ENCODE measurements at places on chromosomes 1 and 21. TPM values are rescaled to one million over a fixed set of nuclear protein-coding genes. Genes with fewer than 3 reads are reported as not detected.

The MYOC gene
- not detected for total RNA-seq

The CR1L gene
- 0.19 TPM for total RNA-seq

The ACTA1 gene
- not detected for total RNA-seq

The AK5 gene
- 4.4 TPM for total RNA-seq

The ERRFI1 gene
- total RNA-seq = 2.6 TPM

The OR14K1 gene
- not detected for total RNA-seq

The PTGFRN gene
- total RNA-seq = 14.0 TPM

The KCNE1 gene
- 0.41 TPM for total RNA-seq

The TTC34 gene
- total RNA-seq = 0.43 TPM

The PARP1 gene
- total RNA-seq = 184 TPM

The C4BPA gene
- not detected for total RNA-seq

The CRABP2 gene
- 2.5 TPM for total RNA-seq

The AMY2A gene
- not detected for total RNA-seq

The LCE1D gene
- not detected for total RNA-seq

The AGT gene
- not detected for total RNA-seq

The AMIGO1 gene
- total RNA-seq = 2.6 TPM

The GPR161 gene
- 4.5 TPM for total RNA-seq

The ERO1B gene
- 5.9 TPM for total RNA-seq

The TCHHL1 gene
- not detected for total RNA-seq

The CDA gene
- total RNA-seq = not detected

The ARMH1 gene
- 123 TPM for total RNA-seq

The BNIPL gene
- 2.8 TPM for total RNA-seq

The AKIRIN1 gene
- total RNA-seq = 73.9 TPM

The CFAP74 gene
- not detected for total RNA-seq

The DAB1 gene
- total RNA-seq = not detected

The SPRR3 gene
- not detected for total RNA-seq

The LMX1A gene
- not detected for total RNA-seq

The RAP1GAP gene
- 2.4 TPM for total RNA-seq

The FTCD gene
- 0.74 TPM for total RNA-seq

The ADORA1 gene
- total RNA-seq = not detected

The SYCP1 gene
- not detected for total RNA-seq

The LAMC2 gene
- total RNA-seq = not detected

The CNIH3 gene
- total RNA-seq = 0.62 TPM

The PRRX1 gene
- total RNA-seq = not detected

The TSTD1 gene
- total RNA-seq = 78.0 TPM

The MAP10 gene
- total RNA-seq = 1.7 TPM

The CENPF gene
- 87.2 TPM for total RNA-seq

The OR6K3 gene
- not detected for total RNA-seq

The OXCT2 gene
- total RNA-seq = 2.9 TPM

The CELA3B gene
- not detected for total RNA-seq

The SLC30A2 gene
- not detected for total RNA-seq

The FCRL4 gene
- total RNA-seq = not detected

The USH2A gene
- total RNA-seq = not detected

The MYBPH gene
- total RNA-seq = not detected

The ELF3 gene
- total RNA-seq = 0.76 TPM

The DCLRE1B gene
- total RNA-seq = 17.8 TPM

The SH2D1B gene
- not detected for total RNA-seq

The ZNF644 gene
- total RNA-seq = 68.6 TPM

The S100A14 gene
- 0.26 TPM for total RNA-seq

The EPHB2 gene
- total RNA-seq = 0.22 TPM

The SLC6A9 gene
- 24.5 TPM for total RNA-seq

The RGS8 gene
- 0.05 TPM for total RNA-seq

The SLC9C2 gene
- not detected for total RNA-seq

The NHLH2 gene
- 0.10 TPM for total RNA-seq

The ETV3L gene
- total RNA-seq = not detected

The UMODL1 gene
- total RNA-seq = 0.39 TPM

The TNNT2 gene
- total RNA-seq = not detected

Measured in activated T-cell treated with anti-CD3 and anti-CD28 coated beads, Interleukin-2, amount 50 U/mL, for 72 hours (primary cell).